ENCODE measurements at places on chromosomes 11 and 22.

GRCh38 chr11:15196704-15197103 is 82.0 kb downstream of the INSC start:
- DNase-seq, result no peak

- no peak for DNase-seq
Observed at GRCh38 chr11:126348806-126349582, 6.5 kb upstream of the ST3GAL4 start.

DNA sequence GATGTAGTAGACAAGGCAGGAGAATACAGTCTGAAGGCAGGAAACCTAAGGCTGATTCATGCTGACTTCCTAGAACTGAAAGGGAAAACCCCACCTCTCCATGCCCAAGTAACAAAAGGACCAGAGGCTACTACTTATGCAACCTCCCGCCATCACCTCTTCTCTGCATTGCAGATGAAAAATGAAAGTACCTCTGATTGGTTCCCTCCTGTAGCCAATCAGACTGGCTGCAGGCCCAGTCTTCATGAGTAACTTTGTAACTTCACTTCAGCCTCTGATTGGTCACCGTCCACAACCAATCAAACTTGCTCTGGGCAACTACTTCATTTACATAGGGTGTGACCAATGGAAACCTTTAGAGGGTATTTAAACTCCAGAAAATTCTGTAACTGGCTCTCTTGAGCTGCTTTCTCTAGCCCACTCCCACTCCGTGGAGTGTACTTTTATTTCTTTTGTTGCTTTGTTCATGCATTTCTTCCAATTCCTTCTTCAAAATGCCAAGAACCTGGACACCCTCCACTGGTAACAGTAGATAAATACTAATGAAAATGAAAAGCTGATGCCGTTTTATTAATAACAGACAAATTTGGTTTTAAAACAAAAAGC is 5.2 kb upstream of the MAP6 start:
- peak; percentile 26 for DNase-seq

GRCh38 chr11:72712168-72712751 is 38.0 kb upstream of the PDE2A start:
- no peak for DNase-seq

DNA sequence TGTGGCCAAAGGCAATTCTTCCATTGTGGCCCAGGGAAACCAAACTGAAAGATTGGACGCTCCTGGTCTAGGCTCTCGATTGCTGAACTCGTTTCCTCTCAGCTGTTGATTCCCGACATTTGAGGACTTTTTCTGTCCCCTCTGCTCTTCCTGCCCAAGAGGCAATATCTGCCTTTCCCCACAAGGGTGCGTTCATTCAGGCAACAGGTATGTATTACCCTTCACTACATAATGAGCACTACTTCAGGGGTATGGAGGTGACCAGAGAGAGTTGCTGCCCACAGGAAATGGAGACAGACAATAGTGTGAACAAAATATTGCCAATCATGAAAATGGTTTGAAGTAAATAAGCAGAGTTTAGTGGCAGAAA is 8.2 kb downstream of the PTH start:
- no peak for DNase-seq

GRCh38 chr22:25651332-25652085 is 87.0 kb downstream of the GRK3 start:
- no peak for DNase-seq

- no peak for DNase-seq
Observed at GRCh38 chr11:112174789-112175598, at the start of gene BCO2. TSS of gene BCO2 (plus strand) at chr11:112175512. CDS start at chr11:112175602, 90 bp downstream.

GRCh38 chr22:26660961-26661578 is 3.7 kb downstream of the MIAT start:
- no peak for DNase-seq

Data from GM12864 (cell line).